ENCODE measurements at places on chromosomes 13 and 19.

DNA sequence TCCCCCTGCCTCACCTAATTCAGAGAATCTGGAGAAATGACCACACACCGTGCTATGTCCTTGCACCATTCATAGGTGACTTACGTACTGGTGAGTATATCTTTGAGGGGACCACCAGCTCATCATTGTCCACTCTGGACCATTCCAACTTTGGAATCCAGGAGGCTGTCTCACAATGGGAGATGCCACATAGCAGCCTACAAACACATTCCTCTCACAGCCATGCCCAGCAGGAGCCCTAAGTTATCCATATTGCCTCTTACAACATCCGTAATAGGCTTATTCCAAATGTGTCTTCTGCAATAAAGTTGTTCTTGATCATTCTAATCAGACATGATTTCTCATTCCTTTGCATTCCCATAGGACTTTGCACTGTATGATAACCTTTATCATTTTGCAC, 436.7 kb downstream of the EFNB2 start:
- DNase-seq, result no peak

- DNase-seq, result no peak
Observed at GRCh38 chr13:53490752-53491151, 462.1 kb downstream of the OLFM4 start.

DNA sequence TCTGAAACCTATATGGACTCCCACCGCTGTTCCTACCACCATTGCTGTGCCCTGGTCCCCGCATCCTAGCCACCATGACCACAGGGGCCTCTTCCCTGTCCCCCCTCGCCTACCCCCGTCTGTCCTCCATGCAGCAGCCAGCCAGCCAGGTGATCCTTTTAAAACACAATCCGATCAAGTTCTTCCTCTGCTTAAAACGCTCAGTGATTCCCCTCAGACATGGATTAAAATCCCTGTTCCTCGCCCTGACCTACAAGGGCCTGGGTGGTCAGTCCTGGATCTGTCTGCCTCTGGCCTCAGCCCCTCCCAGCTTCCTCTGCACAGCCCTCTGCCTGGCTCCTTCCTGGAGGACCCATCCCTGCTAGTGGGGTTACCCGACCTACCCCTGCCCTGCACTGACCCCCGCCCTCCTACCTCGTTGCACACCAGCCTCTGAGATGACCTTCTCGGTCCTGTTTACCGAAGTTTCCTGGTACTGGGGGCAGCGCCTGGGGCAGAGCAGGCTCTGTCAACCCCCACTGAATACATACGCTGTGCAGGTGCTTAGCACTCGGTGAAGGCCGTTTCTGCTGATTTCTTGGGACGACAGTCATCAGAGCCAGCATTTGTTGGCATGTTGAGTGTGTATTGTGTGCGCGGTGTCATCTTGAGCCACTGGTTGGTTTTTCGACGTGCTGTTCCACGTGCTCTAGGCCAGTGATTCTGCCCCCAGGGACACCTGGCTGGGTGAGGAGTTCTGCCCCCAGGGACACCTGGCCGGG, 14.7 kb upstream of the LENG8 start:
- DNase-seq, result no peak

GRCh38 chr19:4130744-4131438, 7.0 kb upstream of the MAP2K2 start:
- DNase-seq, result no peak

DNA sequence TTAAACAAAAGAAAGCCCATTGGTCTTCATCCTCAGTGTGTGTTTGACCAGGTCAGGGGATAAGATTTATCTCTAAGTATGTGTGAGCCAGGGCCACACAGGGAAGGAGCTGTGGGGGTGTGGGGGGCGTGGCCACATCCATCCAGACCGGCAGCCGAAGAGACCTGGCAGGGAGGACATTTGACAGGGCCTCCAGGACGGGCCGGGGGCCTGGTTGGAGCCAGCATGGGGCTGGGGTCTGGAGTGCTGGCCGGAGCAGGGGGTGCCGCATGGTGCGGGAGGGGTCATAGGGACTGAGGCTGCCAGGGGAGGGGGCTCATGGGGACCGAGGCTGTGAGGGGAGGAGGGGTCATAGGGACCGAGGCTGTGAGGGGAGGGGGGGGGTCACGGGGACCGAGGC, 20.4 kb upstream of the GNA15 start:
- no peak for DNase-seq

DNA sequence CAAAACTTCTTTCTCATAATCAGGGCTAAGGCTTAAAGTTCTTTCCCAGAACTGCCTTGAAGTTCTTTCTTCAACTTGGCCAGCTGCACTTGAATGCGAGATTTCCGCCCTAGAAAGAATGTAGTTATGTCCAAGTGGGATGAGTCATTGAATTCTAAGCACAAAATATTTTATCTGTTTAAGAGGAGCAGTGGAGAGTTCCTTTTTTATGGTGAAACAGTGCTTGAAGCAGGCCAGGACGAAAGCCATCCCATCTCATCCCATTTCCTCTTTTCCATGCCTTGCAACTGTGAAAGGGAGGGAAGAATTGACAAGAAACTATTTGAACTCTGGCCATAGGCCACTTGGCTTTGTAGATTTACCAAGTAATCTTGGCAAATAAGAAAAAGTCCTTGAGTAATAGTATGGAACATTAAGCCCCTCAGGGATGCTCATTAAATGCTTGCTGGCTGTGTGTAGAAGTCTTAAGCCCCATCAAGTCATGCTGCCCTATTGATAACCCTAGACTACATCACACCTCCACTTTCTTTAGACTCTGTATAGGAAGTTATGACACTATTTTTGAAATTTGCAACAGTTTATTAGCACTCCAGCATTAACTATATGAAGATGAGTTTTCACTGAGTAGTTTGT, 174.5 kb downstream of the KCTD12 start:
- DNase-seq, result no peak

- DNase-seq, result peak; percentile 78
Observed at GRCh38 chr19:48779636-48780035, 24.3 kb downstream of the FGF21 start.

- no peak for DNase-seq
Observed at GRCh38 chr13:97174638-97175037, 47.5 kb upstream of the MBNL2 start.

GRCh38 chr13:112606109-112607001, 18.4 kb upstream of the TUBGCP3 start:
- DNase-seq, result peak; percentile 94

DNA sequence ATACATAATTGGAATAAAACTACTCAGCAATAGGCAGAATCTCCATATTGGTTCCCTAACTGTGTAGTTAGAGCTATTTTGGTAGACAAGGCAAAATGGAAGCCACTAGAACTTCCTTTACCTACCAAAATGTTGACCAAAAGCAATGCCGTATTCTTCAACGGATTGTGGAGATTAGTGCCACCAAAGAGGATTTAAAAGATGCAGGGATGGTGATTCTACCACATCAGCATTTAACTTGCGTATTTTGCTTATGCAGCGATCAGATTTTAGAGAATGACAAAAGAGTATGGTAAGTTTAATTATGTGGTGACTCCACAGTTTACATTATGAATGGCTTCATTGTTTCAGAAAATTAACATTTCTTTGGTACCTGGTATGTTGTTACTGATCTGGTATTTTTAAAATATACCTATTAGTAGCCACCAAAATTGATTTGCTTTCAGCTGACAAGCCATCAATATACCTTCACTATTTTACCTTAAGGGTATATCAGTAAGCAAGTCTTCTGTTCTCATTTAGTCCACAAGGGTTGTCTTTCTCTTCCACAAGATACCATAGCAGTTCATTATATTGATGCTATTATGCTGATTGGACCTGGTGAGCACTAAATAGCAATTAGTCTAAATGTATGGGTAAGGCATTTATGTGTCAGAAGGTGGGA, 1910.7 kb upstream of the PRR20A start:
- no peak for DNase-seq

Measured in Karpas-422 (cell line).